ENCODE measurements at places on chromosomes 5 and 9.

DNA sequence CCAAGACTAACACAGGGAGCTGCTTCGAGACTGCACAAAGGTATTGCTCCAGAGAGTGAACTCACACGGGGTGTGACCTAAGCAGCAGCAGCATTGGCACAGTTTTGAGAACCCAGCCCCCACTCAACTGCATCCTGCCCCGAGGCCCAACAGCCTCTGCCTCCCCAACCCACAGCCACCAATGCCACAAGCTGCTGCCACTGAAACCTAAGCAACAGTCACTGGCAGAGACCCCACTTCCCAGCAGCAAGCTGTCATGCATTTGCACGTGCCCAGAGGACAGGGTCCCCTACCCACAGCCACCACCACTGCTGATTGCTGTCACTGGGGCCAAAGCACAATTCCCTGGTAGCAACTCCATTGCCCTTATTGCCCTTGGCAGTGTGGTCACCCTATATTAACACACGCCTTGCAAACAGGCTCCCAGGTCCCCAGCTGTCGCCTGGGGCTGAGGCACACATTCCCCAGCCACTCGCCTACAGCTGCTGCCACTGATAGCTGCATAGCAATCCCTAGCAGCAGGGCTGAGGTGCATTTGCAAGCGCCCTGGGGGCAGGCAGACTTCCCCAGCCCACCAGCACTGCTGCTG lies 141.0 kb downstream of the AGTPBP1 start:
- no peak for DNase-seq

GRCh38 chr5:73513996-73514395 lies 15.8 kb downstream of the BTF3 start:
- no peak for DNase-seq

- no peak for DNase-seq
Observed at GRCh38 chr9:134766587-134766986, 114.0 kb upstream of the FCN2 start.

GRCh38 chr5:131610198-131611063 lies 24.6 kb downstream of the RAPGEF6 start:
- no peak for DNase-seq

DNA sequence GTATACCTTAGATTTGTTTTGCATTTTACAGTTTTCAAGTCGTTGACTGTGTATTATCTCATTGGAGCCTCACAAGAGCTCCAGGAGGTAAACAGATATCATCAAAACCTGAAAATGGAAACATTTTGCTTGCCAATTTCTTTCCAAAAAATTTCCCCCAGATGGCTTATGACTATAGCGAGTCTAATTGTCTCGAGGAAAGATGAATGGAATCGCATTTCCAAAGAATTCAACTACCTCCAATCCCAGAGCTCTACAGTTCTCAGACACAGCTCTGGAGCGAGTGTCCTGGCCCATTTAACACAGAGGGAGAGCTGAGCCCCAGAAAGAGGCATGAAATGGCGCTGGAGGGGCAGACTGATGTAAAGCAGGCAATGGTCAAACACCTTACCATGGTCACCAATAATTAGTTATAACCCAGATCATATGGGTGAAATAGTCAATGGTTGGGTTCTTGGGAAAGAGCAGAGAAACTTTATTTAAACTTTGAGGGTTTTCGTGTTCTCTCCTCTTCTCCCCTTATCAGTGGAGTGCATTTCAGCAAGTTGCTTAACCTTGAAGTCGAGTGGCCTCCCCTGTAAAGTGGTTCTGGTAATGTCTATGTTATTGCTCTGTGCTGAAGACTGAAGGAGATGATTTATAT lies 168.2 kb downstream of the ZDHHC21 start:
- DNase-seq: no peak

DNA sequence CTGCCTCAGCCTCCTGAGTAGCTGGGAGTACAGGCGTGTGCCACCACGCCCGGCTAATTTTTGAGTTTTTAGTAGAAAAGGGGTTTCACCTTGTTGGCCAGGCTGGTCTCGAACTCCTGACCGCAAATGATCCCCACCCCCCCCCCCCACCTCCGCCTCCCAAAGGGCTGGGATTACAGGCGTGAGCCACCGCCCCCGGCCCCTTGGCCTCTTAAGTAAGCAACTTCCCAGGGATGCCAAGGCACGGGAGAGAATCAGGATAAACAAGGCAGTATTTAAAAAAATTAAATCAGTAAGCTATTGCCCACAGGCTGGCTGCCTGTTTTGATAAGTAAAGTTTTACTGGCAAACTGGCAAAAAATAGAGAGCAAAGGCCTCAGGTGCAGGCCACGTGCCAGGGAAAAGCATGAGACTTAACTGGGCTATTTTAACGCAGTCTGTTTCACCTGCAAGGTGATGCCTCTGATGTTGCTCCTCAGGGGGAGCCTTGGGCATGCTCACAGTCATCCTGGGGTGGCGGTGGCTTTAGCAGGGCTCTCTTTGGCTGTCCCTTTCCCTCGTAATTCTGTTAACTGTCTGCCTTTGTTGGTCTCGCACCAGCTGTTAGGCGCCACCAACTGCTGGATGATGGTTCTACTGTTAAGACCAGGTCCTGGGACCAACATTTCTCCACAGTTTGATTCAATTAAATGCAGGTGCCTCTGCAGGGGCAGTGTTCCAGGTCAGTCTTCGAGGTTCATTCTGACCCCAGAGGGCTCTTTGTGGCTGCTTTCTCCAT lies 19.4 kb upstream of the RNF130 start:
- no peak for DNase-seq

DNA sequence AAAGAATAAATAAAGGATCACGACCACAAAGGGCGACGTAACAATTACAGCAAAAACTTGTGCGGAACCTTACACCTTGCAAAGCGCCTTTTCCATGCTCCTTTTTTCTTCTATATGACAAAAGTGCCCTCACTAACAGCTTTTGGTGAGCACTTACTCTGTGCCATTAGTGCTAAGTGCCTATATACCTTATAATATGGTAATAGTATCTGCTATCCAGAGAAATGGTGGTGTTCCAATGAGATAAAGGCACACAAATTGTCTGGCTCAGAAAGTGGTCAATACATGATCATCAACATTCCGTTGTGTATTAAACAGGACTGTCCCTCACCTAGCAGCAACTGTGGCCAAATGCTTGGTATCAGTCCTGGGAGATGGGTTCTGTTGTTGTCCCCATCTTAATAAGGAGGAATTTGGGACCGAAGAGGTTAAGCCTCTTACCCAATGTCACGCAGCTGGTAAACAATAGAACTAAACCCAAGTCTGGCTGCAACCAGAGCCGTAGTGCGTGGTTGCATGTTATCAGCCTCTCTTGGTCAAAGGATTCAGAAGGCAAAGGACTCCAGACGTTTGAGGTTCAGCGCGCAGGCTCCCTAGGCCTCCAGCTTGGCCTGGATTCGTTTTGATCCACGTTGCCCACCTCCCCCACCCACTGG lies 564 bp upstream of the TOR2A start:
- DNase-seq: no peak

- DNase-seq: peak; percentile 25
Observed at GRCh38 chr9:90870621-90871326, 69.2 kb downstream of the SYK start.

DNA sequence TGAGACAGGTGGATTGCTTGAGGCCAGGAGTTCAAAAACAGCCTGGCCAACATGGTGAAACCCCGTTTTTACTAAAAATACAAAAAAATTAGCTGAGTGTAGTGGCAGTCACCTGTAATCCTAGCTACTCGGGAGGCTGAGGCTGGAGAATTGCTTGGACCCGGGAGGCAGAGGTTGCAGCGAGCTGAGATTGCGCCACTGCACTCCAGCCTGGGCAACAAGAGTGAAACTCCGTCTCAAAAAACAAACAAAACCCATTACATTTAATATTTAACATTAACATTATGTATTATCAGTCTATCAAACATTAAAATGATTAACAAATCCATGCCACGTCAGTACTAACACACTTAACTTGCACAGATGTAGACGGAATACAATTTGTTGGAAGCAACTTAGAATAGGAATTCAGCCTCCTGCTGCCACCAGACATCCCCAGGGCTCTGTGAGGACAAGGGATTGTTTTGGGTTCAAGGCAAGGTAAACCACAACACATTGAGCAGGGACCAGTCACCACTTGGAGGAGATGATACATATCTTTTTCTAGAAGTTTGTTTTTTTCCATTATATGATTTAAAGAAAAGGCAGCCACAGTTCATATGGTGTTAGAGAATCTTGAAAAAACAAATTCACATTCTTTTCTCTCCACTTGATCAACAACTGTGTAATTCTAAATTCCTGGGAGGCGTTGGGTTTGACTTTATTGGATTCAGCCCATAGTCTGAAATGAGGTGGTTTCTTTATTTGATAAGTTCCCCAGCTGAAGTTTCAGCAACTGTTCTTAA lies 104.1 kb upstream of the BASP1 start:
- DNase-seq: no peak

- peak; percentile 70 for DNase-seq
Observed at GRCh38 chr5:135244620-135245021, 154.4 kb downstream of the MACROH2A1 start.

DNA sequence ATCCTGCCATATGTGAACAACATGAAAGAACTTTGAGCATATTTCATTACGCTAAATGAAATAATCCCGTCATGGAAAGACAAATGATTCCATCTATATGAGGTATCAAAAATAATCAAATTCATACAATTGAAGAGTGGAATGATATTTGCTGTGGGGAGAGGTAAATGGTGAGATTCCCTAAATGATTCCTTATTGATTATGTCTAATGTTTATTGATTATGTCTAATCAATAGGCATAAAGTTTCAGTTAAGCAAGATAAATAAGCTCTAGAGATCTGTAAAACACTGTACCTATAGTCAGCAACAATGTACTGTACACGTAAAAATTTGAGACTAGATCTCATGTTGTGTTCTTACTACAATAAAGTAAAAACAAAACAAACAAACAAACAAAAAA lies 85.4 kb upstream of the MEGF10 start:
- no peak for DNase-seq

GRCh38 chr9:137304383-137305059 lies 2.5 kb upstream of the NRARP start:
- DNase-seq: no peak

GRCh38 chr9:124330011-124330697 lies 72.4 kb downstream of the NEK6 start:
- no peak for DNase-seq

GRCh38 chr5:131994090-131994489 lies 17.4 kb downstream of the ACSL6 start:
- DNase-seq: no peak

DNA sequence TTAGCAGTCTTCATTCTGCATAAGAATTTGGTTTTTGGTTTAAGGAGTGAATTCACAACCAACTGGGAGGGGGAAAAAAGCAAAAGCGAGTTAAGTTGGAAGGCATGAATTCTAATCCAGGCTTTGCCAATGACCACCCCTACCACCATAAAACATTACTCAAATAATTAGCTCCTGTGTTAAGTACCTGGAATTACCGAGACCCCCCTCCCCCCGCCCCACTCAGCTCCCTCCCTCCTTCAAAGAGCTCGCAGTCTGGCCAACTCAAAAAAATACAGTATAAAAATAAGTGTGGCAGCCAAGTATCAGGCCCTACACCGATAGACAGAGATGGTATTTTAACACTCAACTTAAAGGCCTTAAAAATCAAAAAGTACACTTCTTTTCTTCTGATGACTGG lies 492 bp downstream of the ATG12 start:
- DNase-seq: no peak

DNA sequence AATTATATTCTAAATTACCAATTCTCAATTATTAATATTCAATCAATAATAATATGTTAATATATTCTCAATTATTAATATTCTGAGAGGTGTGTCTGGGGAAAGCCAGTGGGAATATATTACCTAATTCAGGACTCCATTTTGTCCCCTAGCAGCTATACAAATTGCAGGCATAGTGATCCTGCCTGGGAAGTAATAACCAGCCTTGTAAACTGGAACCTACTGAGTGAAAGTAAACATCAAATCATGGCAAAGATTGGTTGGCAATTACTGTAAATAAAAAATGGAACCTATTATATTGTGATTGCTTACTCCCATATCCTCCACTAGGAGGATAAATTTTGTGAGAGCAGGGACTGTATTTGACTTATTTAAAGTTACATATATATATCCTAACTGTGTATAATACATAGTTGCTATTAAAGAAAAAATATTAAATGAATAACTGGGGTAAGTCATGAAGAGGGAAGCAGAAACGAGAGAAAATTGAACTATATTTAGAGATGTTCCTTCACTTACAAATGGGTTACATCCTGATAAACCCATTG lies 150.5 kb upstream of the ELL2 start:
- DNase-seq: no peak

- no peak for DNase-seq
Observed at GRCh38 chr5:120765189-120765588, 301.1 kb downstream of the PRR16 start.

DNA sequence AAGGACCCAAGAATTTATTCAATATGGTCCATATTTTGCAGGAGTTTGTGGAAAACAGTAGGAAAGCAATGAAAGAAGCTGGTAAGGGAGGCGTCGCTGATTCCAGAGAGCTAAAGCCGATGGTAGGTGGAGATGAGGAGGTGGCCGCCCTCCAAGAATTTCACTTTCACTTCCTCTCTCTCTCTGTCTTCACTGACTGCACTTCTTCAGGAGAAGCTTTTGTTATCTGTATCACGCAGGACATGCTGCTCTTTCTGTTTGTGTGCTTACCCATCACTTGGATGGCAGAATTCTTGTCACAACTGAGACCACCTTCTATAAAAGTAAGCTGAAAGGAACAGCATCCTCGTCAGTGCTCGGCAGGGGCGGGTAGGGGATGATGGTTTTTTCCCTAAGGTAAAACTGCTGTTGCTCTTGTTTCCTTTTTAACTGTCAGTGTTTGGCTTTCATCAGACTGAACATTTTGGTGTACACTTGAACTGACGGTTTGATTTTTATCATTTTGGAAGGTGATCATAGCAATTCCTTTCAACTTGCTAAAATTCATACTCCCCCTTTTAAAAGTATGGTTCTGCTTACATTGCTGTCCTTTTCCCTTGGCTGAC lies 62.4 kb upstream of the FSD1L start:
- DNase-seq: no peak

GRCh38 chr5:177440990-177441780 lies 5.4 kb upstream of the PRR7 start:
- no peak for DNase-seq

DNA sequence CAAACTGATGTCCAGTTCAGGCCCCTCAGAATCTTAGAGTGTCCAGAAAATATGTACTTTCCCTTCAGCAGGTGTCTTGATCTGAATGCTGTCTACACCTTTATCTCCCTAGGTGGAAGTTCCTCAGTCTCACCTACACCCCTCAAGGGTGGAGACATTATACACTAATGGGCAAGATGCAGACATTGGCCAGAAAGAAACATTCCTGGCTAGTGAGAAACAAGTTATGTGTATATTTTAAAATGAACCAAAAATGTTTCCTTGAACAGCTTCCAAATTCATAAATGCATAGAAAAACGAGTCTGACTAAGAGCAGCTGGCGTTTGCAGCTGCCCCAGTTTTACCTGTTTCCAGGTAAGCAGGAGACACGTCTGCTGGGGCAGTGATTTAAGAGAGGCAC lies 140.5 kb upstream of the IRX4 start:
- no peak for DNase-seq

- DNase-seq: no peak
Observed at GRCh38 chr9:122779181-122779580, 9.6 kb upstream of the OR5C1 start.

- DNase-seq: no peak
Observed at GRCh38 chr5:149264439-149265067, 7.1 kb upstream of the AFAP1L1 start.
